ENCODE measurements at places on chromosomes 6 and 20.

- DNase-seq: no peak
Measured at GRCh38 chr6:159980474-159980873, 11.6 kb downstream of the IGF2R start.

DNA sequence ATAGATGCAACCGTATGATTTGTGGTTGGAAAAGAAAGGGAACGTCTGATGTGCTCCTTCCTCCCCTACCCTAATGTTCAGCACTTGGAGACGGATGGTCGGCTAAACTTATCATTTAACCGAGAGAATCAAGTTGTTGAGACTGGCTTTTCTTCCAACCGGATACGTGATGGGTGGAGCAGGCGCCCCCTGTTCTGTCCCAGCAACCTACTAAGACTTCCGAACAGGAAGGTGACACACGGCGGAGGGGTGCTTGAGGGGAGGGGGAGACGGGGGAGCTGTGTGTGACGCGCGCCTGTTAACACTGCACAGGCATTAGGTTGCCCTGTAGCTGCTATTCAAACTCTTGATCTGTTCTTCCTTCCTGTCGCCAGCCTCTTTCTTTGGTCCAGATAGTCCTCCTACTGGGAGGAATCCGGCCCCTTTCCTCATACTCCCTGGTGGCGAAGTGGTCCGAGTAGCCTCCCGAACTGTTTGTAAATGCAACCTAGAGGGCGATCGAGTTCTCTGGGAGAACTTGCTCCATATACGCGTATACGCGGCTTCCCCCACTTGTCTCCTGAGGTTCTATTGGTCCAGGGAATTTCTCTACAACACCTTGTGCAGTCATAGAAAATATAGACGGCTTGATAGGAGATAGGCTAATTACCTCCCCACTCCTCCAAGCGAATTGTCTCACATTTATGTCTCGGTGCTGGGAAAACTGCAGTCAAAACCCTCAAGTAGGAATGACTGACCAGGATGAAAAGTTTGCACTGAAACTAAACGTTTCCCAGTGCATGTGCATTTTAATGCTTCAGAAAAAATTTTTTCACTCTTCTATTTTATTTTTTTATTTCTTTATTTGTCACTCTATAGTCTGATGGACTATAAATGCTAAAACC lies 126.0 kb upstream of the SLC2A12 start:
- DNase-seq: no peak

DNA sequence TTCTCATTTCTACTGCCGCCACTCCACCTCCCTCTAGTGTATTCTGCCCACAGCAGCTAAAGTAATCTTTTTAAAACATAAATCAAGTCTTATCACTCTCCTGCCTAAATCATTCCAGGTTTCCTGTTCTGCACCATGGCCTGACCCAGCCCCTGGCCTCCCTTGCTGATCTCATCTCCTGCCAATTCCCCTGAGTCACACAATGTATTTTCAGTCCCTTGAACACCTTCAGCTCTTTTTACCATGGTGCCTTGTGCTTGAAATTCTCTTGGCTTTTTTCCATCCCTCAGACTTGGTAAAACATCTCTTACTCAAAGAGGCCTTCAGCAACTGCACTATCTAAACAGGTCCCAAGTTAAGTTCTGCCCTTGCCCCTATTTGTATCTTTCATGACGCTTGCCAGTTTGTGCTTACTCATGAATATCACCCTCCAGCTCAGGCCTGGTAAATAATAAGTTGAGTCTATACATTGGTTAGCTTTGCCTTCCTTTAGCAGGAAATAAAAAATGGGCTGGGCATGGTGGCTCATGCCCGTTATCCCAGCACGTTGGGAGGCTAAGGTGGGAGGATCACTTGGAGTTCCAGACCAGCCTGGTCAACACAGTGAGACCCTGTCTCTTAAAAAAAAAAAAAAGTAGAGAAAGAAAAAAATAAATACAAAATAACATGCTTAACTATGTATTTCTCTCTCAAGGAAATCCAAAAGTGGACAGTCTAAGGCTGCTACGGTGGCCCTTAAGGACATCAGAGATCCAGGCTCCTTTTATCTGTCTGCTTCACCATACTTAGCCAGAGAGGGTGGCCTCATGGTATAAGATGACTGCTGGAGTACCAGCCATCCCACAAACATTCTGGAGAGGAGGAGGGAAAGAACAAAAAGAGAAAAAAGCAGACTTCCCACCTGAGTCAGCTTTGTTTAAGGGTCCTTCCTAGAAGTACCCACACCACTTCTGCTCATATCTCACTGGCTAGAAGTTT lies 62.2 kb downstream of the ARFGEF2 start:
- no peak for DNase-seq

DNA sequence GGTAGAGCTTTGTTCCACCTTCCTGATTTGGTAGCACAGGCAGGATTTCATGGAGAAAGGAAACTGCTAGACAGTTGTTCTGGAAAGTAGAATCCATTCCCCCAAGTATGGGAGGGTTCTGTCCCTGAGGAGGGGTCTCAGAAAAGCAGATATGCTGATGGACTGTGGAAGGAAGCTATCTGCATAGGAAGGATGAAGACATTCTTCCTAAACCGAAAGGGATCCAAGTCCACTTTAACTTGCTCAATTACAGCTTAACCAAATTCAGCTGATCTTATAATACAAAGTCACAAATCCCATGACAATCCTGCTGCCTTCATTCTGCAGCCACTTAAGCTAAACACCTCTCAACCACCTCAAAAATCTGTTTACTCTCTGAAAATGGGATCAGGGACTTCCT lies 2.6 kb downstream of the MAN1A1 start:
- DNase-seq: no peak

DNA sequence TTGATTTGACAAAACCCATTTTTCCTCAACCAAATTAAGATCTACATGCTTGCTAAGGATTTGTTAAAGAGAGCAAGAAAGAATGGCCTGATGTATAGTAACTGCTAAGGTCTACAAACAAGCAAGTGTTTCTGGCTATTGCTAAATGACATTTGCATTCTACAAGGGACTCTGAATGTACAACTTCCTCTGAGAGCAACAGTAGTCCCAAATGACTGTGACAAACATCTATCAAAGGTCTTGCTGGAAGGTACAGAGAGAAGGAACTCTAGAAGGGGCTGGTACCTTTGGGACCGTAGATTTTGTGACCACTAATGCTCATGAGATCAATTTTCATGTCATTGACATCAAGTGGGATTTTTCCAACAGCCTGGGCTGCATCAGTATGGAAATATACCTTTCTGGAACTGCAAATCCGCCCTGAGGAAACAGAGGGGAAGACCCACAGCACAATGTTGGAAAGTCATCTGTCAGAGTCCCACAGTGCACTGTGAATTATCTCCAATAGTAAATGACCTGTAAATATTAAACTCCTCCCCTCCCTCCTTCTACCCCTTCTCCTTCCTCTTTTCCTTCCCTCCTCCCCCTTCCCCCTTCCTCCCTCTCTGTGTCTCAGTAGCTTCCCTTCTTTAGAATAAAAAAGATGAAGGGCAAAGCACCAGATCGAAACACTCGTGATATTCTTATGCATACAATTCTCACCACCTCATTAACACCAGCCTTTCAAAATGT lies 15.9 kb upstream of the CPNE1 start:
- DNase-seq: no peak

GRCh38 chr20:4230651-4231050 lies 215.3 kb upstream of the RNF24 start:
- DNase-seq: no peak

- no peak for DNase-seq
Measured at GRCh38 chr20:40986774-40987173, 41.8 kb upstream of the TOP1 start.

- DNase-seq: no peak
Measured at GRCh38 chr20:33373735-33374605, 27.3 kb downstream of the CDK5RAP1 start.

DNA sequence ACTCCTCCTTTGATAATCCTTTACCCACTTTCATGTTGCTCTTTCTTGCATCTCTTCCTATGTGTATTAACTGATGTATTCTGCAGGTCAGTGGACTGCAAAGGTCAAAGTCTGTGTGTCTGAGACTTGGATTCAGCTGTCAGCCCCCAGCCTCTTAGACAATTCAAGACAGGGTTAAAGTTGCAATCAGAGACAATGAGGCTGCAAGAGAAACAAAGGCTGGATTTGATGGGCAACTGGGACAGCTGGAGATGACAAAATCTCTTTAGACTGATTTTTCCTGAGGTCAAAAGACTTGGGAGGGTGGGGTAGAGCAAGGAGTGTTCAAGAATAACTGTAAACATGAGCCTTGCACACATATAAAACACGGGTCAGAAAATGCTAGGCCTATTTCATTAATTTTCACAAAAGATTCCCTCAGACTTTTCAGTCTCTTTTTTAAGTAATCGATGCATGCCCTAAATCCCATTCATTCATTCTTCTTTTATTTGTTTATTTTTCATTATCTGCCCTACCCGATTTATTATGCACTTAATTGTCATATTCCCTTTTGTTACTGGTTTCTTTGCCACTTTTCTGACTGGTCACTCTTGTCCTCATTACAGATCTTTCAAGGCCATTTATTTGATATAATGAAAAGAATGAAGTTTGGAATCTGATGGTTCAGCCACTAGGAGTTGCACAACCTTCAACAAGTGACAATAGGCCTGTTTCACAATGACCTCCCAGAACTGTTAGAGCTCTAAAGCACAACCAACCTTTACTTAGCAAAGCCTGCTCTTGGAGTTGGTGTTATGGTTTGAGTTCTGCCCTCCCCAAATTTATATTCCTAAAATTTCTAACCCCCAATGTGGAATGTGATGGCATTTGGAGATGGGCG lies 33.8 kb upstream of the AKAP12 start:
- DNase-seq: no peak

DNA sequence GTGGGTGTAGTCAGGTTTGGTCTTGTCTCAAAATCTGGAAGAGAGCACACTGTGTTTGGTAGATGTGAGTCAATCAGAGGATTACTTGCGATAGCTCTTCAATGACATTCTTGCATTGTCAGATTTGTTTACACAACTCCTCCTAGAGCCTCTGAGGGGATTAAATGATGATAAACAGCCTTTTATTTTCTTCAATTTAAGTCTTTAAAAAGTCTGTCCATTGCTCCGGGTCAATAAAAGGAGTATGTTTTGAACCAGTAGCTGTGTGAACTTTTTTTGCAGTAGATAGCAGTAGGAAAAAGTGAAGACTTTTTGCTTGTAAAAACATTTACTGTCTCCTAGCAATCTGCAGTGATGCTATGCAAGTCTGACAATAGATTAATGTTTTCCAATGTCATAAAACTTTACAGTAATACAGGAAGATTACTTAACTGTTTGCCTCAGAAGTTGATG lies 49.9 kb downstream of the GJA1 start:
- DNase-seq: no peak

DNA sequence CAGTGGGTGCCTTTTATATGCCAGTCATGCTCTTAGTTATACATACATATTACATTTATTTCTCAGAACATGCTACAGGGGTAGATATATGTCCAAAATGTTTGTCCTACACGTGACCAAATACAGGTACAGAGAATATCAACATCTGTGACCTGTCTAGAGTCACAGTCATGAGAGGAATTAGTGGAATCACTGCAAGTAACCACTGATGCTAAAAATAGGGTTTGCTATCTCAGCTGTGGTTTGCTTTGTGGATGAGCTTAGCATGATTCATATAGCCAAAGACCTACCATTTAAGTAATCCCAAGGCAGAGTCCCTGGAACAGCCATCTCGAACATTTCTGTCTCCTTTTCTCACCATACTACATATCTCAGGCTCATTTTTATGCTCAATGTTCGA lies 32.3 kb downstream of the GSTA3 start:
- DNase-seq: no peak

DNA sequence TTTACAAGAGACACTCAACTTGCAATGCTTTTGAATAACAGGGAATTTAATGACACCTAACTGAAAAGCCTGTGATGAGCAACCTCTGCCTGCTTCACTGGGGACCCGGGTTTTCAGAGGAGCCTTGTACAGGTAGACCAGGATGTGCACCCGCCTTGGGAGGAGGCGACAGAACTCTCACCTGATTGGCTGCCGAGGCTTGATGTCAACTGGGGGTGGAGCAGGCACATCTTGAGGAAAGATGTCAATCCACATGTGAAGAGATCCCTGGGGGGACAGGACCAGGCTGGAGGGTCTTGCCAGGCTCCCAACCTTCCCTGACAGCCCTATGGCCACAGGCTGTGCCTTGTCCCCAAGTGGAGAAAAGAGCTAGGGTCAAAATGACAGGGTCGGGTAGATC lies 19.8 kb downstream of the ERGIC3 start:
- DNase-seq: no peak

DNA sequence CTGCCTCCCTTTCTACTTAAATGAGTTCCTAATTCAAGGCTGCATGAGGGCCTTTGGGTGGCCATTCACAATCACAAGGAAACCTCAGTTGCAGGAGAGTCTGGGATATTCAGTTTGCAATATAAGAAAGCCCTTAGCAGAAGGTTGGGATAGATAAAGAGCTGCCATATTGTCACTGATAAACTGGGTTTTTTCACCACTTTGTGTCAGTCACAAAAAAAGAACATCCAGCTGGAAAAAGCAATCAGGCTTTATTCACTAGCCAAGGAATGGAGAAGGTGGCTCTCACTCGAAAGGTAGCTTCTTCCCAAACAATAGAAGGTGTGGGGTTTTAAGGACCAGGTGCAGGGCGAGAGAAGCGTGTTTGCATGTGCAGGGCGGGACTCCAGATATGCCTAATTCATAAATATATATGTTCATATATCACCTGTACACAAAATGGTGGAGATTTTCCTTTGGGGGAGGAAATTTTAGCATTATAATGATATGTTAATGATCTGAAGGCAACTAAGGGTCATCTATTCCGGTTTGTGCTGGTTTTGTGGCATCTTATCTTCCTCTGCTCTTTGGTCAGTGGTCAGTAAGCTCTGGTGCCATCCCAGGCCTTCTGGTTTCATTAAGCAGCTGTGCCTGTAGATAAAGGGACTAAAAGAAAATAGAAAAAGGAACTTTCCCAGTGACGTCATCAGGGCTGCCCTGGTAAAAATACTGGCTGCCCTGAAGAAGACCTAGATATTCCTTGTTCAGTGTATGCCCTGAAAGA lies 97.1 kb upstream of the IYD start:
- DNase-seq: no peak

DNA sequence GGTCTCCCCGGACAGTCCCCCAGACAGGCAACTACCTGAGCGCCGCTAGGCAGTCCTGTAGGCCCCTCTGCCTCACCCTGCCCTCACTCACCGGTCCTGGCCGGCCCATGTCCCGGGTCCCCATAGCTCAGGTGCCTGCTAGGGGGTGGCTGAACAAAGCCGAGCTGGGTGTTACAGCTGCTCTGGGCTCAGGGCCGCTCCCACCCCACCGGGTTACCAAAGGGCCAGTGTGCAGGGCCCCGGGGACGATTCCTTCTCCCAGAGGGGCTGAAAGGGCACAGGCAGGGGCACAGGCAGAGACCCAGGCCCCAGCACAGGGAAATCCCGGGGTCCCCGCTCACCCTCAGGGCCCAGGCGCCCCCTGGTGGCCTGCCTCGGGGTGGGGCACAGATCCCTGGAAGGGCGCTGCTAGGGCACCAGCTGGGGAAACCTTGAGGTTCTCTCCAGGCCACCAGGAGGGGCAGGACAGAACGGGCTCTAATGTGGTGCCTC lies 118.4 kb downstream of the GRM4 start:
- DNase-seq: peak; percentile 18

GRCh38 chr6:151300267-151300991 lies 60.7 kb downstream of the AKAP12 start:
- DNase-seq: no peak

All from NCI-H187 (cell line).